ENCODE measurements at places on chromosomes 13 and 19. TPM values are rescaled to one million over a fixed set of nuclear protein-coding genes. Genes with fewer than 3 reads are reported as not detected.

ZNF729 gene
- polyA plus RNA-seq: not detected

- peak; percentile 19 for DNase-seq
Measured at GRCh38 chr13:24709186-24709913, 29.1 kb downstream of the ATP12A start.

DNA sequence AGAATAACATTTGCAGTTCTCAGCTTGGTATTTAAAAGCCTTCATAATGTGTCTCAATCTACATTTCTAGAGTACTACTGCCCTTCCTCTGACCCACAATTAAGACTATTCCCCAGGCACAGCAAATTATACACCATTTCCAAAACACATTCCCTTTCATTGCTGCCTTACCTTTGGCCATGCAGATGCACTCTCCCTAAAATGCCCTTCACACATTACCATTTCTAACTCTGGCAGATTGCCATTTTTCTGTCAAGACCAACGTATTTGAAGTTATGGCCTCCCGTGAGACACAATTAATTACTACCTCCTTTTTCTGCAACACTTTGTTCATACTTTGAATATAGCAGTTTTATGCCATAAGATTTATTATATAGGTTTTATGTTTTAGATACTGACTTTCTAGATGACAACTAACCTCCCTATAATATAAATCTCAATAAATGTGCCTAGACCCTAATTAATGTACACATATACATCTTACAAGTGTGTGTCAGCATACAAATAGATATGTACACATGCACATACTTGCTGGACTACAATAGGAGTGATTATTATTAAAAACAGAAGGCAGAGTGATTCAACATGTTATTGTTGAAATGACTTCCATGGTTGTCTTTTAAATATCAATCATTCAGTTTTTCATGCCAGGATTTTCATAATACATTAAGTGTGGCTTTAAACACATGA is 2902.5 kb downstream of the PCDH9 start:
- DNase-seq: no peak

DNA sequence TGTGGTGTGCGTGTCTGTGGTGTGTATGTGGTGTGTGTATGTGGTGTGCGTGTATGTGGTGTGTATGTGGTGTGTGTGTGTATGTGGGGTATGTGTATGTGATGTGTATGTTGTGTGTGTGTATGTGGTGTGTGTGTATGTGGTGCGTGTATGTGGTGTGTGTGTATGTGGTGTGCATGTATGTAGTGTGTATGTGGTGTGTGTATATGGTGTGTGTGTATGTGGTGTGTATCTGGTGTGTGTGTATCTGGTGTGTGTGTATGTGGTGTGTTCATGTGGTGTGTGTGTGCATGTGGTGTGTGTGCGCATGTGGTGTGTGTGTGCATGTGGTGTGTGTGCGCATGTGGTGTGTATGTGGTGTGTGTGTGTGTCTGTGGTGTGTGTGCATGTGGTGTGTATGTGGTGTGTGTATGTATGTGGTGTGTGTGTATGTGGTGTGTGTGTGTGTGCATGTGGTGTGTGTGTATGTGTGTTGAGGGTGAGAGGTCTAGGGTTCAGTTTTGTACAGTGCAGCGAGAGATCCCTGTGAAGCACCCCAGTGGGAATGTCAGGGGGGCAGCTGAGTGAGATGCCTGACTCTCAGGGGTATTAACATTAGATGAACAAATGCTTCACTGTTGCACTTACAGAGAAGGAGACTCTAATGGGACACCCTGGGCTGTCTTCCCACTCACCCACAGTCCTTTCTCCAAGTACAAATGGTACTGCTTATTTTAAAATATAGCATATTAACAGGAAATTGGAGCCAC is 61.3 kb upstream of the MEDAG start:
- DNase-seq: no peak

FUT2 gene
- polyA plus RNA-seq: not detected

OR7D2 gene
- polyA plus RNA-seq: not detected

KXD1 gene
- 92.0 TPM for polyA plus RNA-seq

GRCh38 chr13:32135056-32135390 is 103.4 kb downstream of the FRY start:
- no peak for DNase-seq

DNA sequence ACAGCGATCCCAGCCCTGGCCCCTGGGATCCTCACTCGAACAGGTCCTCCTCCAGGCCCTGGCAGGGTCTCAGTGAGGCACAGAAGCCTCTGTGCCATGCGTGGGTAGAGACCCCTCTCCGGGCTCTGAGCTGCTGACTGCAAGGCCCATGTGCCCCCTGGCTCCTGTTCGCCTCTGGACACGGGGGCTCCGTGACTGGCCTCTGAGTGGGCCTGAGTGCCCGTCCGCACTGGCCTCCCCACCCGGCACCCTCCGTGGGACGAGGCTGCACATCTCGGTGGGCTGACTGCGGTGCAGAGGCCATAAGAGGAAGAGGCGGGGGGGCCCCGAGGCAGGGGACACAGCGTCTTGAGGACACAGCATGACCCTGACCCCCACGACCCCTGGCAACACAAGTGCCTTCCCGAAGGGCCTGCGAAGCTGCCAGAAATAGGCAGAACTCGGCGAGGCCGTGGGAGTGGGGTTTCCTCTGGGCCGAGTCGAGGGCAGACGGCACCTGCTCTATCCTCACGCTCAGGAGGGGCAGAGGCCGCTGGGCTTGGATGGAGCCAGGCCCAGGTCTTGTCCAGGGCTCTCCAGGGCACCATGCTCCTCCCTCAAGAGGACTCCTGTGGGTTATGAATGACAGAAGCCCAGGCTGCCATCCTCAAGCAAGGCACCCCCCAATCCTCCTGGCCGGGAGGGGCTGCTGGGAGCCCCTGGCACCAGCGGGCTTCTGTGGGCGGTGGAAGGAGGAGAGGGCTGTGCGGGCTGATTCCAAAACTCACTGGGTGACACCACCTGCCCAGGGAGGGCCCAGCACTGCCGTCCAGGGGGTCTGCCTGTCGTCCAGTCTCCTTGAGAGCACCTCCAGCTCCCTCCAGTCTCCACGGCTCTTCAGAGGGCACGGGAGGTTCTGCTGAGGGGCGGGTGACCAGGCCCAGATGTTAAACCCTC is 52.6 kb downstream of the RASA3 start:
- no peak for DNase-seq

GRCh38 chr19:6527893-6528543 is 2.8 kb upstream of the TNFSF9 start:
- DNase-seq: no peak

- no peak for DNase-seq
Measured at GRCh38 chr19:50640368-50640767, 687 bp upstream of the SYT3 start.

DNA sequence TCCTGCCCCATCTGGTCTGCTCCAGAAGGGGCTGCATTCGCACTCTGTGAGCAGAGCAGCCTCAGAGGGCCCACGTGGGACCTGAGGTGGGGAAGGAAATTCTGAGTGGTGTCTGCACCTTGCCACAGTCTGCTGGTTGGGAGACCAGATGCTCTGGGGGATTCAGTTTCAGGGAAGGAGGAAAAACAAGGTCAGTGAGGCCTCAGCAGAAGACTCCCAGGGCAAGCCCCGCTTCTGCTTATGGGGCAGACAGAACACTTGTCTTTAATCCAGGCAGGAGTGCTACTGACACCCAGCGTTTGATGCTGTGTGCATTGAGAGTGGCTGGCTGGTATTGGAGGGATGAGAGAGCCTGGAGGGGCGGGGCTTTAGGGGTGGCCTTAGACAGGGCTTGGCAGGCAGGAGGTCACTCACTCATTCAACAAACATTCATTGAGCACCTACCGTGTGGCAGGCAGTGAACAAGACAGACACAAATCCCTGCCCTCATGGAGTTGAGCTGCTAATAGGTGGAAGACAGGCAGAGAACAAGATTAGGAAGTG is 4.9 kb upstream of the CLEC17A start:
- peak; percentile 65 for DNase-seq

GRCh38 chr19:51803967-51804366 is 9.0 kb downstream of the FPR3 start:
- DNase-seq: peak; percentile 20

ZNF772 gene
- polyA plus RNA-seq: 6.4 TPM

FXYD3 gene
- not detected for polyA plus RNA-seq

DNA sequence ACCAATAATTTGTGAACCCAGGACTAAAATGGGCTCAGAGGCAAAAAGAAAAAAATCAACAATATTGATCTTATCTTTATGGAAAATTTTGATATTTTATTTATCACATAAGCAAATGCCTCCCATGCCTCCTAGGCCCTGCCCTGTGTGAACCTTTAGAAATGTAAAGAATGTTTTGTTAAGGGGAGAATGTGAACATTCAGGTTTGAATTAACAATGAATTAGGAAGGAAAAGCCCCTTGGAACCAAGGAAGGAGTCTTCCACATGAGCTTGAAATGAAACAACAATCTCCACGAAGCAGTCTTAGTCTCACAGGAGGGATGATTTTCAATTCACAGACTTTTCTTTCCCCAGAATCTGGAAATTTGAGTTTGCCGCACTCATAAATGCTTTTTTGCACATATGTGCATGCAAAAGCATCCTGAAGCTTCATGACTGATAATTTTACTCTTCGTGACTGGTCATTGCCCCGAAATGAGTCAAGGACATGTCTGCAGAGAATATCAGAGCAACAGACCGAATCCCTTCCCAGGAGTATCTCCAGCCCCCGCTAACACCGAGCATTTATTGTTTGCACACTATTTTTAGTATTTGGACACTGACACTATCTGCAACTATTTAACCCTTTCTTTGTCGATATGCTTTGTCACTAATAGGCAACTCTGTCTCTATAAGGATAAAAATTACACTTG is 135.2 kb downstream of the DCT start:
- no peak for DNase-seq

PCDH8 gene
- not detected for polyA plus RNA-seq

DNA sequence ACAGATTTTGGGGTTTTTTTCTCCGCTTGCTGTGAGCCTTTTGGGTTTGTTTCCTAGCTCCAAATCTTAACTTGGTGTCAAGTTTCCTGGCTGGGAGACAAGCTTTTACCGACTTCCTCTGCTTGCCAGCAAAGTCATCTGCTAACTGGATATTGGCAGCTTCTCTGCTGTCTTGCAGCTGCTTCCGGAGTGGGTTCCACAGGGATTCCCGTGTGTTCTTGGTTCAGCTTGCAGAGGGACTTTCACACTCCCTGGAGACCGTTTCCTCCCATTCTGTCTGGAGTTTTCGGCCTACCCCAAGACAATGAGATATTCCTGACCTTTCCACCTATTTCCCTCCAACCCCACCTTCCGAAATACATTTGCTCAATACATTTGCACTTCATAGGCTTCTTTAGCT is 2.2 kb upstream of the COLGALT1 start:
- no peak for DNase-seq

GRCh38 chr19:29318581-29318980 is 105.6 kb upstream of the UQCRFS1 start:
- DNase-seq: no peak

DNA sequence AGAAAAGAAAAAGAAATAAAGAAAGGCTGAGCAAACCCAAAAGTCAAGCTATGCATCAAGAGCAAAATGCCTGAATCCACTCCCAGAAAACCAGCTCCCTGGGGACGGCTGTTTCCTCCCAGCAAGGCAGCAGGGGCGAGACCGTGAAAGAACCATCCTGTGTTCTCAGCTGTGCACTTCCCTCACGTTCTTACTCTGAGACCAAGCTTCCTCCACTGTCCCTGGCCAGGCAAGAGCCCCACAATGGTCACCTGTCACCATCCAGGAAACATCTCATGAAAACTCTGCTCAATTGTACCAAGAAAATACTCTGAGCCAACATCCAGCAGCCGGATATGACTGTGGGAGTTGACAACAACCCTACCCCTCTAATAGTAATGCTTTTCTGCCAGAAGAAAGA is 22.9 kb downstream of the RAB20 start:
- DNase-seq: no peak

DNA sequence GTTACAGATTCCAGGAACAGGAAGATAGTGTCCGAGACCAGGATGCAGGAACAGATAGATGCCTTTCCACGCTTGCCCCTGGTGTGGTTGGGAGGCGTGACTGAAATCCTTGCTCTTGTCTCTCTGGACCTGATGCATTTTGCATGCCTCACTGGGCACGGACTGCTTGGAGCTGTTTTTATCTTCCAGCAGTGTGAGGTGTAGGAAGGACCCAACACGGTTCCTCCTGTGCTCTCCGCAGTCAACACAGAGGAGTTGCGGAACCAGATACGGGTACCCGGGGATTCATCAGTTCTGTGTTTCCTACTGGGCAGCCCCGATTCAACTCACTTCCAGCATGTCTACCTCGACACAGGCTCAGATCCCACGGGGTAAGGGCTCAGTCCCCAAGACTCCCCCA is 6.5 kb downstream of the DOT1L start:
- no peak for DNase-seq

DNA sequence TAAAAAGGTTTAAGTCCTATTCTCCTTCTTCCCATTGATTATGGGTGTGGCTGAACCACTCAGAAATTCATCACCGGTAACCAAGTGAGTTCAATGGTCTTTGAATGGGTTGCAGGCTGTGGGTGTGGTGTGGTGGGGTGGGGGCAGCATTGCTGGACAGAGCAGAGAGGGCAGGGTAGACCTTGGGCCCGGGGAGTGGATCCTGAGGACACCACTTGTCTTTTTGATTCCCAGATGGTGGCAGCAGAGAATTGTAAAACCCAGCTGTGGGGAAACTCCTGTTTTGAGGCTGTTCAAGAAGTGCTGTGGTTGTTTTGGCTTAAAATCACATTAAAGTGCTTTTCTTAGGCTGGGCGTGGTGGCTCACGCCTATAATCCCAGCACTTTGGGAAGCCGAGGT is 45.8 kb upstream of the RGCC start:
- DNase-seq: no peak

DNA sequence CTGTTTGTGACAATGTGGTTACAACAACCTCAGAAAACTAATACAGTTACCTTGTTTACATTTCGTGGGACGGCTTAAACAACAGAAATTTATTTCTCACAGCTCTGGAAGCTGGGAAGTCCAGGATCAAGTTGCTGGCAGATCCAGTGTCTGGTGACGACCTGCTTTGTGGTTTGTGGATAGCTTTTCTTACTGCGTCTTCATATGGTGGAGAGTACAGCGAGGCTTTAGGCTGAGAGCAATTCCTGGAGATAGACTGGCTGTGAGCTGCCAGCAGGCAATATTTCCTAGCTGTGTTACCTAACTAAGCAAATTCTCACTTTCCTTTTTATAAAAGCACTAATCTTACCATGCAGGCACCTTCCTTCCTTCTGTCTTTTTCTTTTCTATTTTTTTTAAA is 1203.5 kb upstream of the PRR20A start:
- DNase-seq: no peak

DNA sequence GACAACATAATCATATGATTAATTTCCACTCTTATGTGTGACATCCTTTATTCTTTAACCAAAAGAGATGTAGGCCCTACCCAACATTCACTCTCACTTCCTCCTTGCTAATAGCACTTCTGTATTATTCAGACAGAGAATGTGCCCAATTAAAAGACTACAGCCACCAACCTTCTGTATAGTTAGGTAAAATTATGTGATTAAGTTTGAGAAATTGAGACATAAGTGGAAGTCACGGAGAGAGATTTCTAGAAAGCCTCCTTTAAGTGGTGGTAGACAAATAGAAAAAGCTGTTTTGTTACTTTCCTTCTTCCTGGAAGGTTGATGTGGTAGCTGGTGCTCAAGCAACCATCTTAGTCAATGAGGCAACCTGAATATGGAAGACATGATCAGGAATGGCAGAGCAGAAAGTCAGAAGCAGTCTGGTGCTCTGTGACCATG is 14.8 kb downstream of the EPSTI1 start:
- peak; percentile 49 for DNase-seq

Measured in naive B cell (primary cell).